Stimulated activated CD8-positive, alpha-beta memory T cell treated with anti-CD3 and anti-CD28 coated beads, Interleukin-15, amount 100 ng/mL, for 24 hours (primary cell): ENCODE measurements at places on chromosomes 5 and 9.

- no peak for DNase-seq
These were observed 46.2 kb upstream of the FABP6 start for GRCh38 chr5:160183075-160183474.

DNA sequence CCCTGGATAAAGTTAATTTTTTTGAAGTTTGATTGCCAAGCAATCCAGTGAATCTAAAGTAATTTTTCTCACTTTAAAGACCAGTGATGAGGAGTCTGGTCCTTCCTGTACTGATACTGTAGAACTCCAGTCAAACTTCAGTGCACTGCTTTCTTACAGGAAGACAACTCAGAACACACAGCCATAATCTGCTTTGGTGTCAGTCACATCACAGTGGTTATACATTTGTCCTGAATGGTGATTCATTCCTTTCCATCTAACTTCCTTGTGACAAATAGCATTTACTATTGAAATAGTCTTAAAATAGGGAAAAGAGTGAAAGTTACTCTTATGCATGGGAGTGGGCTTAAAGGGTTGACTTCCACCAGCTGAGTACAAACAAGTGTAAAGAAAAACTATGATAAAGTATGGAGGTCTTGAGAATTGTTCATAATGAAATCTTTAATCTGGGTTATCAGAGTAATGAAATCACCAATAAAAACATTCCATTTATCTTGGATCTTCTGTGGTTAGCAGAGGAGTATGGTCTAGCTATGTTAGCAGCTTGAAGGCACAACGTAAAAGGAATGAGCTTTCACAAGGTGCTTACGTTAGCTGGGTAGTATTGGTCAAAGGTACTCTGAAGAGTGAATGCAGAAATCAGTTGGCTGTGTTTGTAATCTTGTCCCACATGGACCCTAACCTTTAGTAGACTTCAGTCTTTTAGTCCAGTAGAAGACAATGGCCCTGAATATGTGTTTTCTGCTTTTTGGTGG lies 41.5 kb downstream of the DCP2 start:
- no peak for DNase-seq

DNA sequence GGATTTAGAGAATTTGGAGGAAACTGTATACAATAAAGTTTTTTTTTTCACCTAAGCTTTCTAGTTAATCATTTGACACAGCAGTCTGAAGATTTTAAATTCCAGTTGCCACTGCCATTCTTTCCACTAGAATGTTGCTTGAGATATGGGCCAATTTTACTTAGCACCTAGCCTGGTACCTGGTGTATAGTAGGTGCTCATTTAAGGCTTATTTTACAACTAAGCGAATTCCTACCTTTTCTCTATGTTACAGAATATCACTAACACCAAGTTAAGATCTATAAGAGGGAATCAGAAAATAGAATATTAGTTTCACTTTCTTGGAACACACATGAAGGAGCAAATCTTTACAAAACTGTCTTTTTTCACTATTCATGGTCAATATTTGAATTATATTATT lies 3.2 kb upstream of the DDX4 start:
- DNase-seq = no peak

DNA sequence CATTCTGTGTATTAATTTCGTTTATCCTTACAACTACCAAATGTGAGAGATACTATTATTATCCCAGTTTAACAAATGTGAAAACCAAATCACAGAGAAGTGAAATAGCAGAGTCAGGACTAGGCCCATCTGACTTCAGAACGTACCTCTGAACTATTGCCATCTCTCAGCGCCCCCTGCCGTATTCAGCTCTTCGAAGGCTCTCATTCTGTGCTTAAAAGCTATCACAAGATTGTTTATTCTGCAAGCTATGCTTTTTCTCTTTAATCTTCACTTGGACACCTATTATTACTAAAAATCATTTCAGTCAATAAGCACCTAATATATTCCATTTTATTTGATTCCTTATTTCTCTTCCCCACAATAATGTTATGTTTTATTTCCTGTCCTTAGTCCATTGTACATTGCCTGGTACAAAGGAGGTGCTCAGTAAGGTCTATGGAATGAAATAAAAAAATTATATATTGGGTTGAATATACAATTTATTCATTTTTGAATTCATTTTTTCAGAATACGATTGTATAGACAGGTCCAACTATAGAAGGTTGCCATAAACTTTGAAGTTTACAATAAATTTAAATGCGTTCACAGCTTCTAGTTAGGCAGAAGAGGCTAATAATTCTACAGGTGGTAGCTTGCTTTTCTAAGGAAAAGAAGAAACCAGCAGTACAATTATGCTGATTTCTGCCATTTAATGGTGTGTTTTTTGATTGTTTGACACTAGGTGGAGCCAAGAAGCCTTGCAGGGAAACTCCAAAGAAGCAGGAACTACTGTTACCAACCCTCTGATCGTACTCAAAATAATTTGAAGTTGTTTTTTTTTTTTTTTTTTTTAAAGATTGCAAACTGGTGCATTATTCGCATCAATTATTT lies 202.2 kb upstream of the DMRTA1 start:
- DNase-seq = peak; percentile 5

DNA sequence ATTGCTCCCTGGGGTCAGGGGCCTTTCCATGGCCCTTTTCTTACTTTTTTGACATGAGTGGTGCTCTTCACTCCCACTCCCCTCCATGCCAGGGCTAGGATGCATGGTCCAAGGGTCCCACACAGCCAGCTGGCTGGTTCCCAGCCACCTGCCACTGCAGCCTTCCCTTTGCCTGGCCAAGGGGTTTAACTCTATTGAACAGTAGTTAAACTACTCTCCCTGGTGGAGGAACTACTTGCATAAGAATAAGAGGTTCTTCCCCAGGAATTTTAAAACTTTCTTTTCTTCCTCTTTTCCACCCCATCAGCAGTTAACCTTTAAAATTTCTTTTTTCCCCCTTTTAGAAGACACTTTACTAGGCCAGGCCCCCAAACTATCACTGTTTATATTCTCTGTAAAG lies 1532.8 kb upstream of the ACO1 start:
- DNase-seq = no peak

DNA sequence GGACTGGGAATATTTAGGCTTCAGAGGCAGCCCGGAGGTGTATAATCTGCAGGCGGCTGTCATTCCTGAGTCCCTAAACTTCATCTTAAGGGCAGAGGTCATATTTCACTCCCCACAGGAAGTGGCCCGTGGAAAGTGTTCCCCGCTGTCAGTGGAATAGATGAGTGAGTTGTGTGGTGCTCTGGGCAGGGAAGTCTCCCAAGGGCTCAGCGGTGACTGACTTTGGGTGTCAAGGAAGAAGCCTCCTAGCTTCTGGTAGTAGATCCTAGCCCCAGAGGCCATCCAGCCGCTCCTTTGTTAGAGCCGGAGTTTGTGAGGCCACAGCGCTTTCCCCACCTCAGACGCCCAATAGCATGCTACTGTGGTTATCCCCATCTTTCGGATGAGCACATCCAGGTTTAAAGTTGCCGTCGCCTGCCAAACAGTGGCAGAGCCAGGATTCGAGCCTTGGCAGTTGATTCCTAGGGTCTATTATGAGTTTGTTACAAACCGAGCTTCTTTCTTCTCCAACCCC lies 38.9 kb upstream of the TIFAB start:
- no peak for DNase-seq

DNA sequence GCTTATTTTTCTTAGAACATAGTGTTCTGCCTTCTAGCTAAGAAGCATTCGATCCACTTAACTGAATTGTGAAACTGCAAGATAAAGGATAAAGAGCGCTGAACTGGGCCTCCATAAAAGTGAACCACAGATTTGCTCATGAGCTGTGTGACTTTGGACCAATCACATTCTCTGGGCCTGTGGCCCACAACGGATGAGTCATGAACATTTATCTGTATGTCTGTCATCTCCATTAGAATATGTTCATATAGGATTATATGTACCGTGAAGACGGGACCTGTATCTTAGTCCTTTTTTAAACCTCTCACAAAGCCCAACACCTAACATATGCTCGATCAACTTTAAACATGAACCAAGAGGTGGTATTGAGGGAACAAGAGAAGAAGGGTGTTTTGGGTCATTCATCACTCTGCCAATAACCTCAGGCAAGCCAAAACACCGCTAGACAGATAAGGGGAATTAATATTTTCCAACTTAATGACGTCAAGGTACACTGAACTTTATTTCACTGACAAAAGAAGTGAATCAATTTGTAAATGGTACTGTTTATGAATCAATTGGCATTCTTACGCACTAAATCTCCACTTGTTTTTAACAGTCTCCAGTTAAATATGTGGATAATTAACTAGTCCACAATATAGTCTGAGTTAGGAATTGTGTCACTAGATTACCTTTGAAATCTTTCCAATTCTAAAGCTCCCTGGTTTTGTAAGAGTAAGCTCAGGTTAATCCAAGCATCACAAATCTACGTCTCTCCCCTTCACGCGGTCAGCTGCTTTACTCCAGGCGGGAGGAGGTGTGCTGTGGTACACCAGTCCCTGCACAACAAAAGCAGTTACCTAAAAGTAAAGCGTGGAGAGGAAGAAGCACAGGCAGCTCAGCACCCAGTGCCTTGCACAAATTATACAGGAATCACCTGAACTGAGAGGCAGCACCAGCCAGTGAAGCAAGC lies 1.6 kb downstream of the TMEM245 start:
- no peak for DNase-seq

GRCh38 chr9:12723409-12724028 lies 30.3 kb downstream of the TYRP1 start:
- no peak for DNase-seq

GRCh38 chr9:97809666-97810344 lies 43.2 kb upstream of the FOXE1 start:
- no peak for DNase-seq

DNA sequence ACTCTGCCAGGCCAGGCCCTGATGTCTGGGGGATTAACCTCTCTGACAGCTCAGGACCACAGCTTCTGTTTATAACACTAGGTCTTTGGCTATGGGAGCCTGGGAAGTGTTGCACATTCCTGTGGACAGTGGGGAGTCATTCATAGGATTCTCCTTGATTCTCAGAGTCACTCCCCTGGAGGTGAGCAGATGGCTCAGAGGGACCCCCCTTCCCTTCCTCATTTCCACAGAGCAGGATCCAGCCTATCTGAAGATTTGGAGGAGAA lies 60.2 kb downstream of the NRG2 start:
- DNase-seq = no peak

- DNase-seq = no peak
These were observed 251.2 kb downstream of the NFIB start for GRCh38 chr9:14062586-14063221.

DNA sequence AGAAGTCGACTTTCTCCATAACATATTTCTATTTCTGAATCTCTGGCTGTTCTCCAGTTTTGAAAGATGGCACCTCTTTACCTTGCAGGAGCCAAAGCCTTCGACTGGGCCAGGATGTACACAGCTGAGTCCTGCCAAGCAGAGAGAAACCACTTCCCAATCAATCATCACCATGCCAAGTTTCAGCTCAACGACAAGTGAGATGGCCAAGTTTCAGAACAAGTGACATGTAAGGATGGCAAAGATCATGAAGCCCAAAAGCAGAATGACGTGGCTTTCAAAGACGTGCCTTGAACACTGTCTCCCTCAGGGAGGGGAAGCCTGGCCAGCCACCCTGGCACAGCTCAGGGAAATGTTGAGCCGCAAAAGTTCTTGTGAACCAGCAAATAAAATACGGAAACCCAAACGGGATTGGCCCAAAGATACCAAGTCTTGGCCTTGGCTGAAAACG lies 17.7 kb downstream of the STK10 start:
- DNase-seq = no peak

- no peak for DNase-seq
These were observed 730 bp downstream of the WWC1 start for GRCh38 chr5:168291964-168292785.

GRCh38 chr5:154646745-154647113 lies 108.4 kb upstream of the LARP1 start:
- DNase-seq = no peak

DNA sequence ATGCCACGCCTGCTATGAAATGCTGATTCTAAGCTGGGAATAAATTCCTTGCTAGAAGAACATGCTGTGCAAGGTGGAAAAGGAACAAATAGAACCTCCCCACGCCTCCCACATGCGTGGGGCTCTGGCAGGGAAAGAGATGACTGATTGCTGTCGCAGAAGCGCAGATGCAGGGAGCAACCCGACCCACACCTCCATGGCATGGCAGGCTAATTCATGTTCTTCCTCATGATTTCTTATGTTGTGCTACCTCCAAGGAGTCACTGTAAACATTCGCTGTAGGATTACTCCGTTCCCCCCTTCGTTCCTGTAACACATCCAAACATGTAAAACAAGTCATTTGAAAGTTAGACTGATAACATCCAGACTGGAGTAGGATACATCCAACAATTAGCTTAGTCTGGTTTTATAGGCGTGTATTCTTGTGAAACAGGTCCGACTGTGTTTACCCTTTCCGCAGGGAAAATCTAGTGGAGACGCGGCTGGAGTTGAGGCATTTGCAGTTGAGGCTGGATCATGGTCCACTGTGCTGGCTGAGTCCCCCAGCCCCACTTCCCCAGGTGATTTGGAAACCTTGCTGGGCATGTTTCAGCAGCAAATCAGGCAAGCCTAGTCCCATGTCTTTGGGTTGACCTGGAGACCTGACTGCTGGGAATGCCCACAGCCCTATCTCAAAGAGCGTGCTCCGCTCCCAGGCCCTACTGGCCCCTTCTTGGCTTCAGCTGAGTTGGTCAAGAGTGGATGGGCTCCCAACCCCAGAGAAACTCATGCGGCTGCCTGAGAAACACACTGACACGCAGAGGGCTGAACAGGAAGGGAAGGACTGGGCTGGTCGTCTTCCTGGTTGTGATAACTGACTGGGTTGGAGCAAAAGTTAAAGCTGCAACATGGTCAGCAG lies 24.8 kb upstream of the ANKRD33B start:
- DNase-seq = no peak

- no peak for DNase-seq
These were observed 806 bp upstream of the RNF224 start for GRCh38 chr9:137226338-137227053.

GRCh38 chr5:3302228-3302627 lies 293.4 kb upstream of the IRX1 start:
- no peak for DNase-seq

DNA sequence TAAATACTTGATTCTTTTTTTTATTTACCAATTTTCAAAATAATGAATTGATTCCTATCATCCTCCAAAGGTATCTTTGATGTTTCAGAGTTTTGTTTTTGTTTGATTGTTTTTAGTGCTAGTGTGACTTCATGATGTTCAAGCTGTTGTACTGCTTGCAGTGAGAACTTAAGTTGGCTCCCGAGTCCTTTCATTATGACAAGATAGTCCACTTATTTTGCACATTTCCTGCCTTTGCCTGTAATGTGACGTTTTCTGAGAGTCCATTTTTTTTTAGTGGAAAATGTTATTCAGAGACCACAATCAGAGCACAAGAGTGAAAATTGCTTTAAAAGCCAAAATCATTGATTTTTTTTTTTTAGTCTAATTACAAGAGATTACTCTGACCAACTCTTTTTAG lies 60.1 kb upstream of the FCHO2 start:
- DNase-seq = no peak
